ENCODE measurements at places on chromosomes 1 and 21. TPM values are rescaled to one million over a fixed set of nuclear protein-coding genes. Genes with fewer than 3 reads are reported as not detected.
A peak's percentile ranks its signal among the peaks of the same experiment; 100 is the strongest.

DNA sequence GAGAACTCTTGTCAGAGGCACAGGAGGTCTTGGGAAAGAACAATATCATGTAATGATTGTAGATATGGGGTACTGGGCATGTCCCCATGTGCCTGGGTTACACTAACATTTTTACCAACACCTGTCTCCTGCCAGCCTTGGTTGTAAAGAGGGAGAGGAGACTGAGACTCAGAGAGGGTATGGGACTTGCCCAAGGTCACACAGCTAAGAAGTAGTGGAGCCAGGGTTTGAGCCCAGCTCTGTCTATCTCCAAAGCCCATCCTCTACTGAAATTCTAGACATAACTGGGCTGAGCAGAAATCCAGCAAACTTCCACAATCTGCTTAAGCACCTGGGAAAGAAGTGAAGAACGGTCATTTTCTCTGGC lies 2.6 kb upstream of the THEMIS2 start:
- peaks cover 12% of the 10 kb centered on the region for H3K4me1 ChIP-seq
- no peak overlapping the region for H3K27ac ChIP-seq
- DNase-seq: no peak
- H3K4me3 ChIP-seq: no peak overlapping the region
- H3K27me3 ChIP-seq: no peaks in the 10 kb centered on the region

DNA sequence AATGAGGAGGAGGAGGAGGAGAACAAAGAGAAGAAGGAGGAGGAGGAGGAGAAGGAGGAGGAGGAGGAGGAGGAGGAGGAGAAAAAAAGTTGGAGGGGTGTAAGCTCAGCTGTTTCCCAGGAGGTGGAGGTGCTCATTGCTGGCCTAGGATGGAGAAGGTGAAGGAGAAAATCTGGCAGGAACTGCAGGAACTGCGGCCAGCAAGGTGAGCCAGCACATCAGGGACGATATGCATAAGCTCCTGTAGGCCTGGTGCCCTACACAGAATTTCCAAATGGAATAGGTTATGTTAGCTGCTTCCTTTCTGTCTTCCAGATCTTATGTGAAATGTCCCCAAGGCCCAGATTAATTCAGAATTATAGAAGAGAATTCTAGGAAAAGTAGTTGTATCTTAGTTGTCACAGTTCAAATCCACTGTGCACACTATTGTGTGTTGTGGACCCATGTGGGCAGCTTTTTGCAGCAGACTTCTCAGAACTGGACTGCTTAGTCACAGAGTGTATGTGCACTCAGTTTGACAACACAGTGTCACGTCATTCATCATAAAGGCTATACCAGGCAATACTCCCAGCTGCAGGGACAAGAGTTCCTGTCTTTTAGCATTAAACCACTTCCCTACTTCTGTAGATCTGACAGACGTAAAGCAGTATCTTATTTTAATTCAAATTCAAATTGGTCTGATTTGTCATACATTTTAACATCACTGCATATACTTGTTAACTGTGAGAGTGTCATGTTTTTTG lies 303.7 kb downstream of the HLX start:
- no peaks in the 10 kb centered on the region for H3K27me3 ChIP-seq
- no peak overlapping the region for H3K4me3 ChIP-seq
- peaks cover 18% of the 10 kb centered on the region for H3K4me1 ChIP-seq
- no peak overlapping the region for H3K27ac ChIP-seq

DNA sequence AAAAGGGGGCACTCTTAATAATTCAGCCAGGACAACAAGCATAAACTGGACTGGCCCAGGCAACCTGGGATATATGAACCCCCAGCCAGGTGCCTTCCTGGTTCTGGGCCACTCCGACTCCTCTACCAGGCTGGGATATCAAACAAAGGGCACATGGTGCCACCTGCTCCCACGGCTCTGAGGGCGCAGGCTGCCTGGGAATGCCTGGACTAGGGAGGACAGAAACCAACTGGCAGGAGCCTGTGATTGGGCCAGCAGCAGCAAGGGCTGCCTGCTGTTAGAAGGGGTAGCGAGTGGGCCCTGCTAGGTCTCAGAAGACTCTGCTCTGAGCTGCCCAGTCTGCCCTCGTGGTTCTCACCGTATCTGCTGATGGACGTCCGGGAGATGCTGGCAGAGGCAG lies 123.2 kb upstream of the CD34 start:
- no peaks in the 10 kb centered on the region for H3K4me1 ChIP-seq
- DNase-seq: no peak
- H3K27me3 ChIP-seq: no peaks in the 10 kb centered on the region
- no peak overlapping the region for H3K4me3 ChIP-seq
- H3K36me3 ChIP-seq: no peaks in the 10 kb centered on the region

DNA sequence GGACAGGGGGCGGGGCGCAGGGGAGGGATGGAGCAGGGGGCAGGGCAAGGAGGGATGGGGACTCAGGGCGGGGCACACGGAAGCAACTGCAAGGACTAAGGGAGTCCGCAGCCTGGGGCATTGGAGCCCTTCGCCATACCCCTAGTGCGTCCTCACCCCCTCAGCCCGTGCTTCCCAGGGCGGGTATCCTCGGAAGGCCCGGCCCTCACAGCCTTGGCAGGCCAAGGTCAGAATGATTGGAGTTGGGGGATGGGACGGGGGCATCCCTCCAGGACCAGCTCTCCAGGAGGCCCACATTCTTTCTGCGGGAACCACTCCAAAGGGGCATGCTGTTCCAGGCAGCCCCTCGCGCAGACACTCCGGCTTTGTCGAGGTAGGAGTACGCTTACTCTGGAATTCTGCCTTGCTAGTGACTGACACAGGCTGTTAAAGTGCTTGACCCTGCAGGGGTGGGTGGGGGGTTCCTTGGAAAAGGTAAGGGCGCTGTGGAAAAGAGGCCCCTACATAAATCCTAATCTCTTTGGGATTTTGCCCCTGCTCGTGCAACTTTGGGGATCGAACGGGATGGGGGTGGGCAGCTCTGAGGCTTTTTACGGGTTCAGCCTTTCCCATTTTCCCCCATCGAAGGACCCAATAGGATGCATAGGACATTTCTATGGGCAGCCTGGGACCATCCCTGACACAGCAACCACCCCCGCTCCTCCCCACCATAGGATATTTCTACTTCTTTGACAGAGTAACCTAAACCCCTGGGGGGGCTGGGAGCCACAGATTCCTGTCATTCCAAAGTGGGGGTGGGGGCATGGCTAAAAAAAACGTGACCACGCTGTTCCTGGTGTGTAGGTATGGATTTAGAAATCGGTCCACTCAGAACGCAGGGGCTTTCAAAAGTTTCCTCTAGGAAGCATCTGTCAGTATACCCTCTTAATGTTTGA lies 738 bp upstream of the TRIM11 start:
- peak overlapping the region; percentile 81 for H3K4me3 ChIP-seq
- no peak for DNase-seq
- no peaks in the 10 kb centered on the region for H3K27me3 ChIP-seq
- peaks cover 59% of the 10 kb centered on the region for H3K36me3 ChIP-seq
- peak overlapping the region; percentile 74 for H3K27ac ChIP-seq
- H3K4me1 ChIP-seq: peaks cover 51% of the 10 kb centered on the region

Gene CRP
- total RNA-seq: 3.6 TPM

Gene KRTAP19-1
- not detected for total RNA-seq

Gene GJA8
- not detected for total RNA-seq
